ENCODE measurements at places on chromosomes 2 and 18. TPM values are rescaled to one million over a fixed set of nuclear protein-coding genes. Genes with fewer than 3 reads are reported as not detected.

The ITGB6 gene
- 1.6 TPM for total RNA-seq

The SCN9A gene
- 0.86 TPM for total RNA-seq

The MARCO gene
- total RNA-seq, result not detected

The AQP12B gene
- not detected for total RNA-seq

The GEN1 gene
- 7.1 TPM for total RNA-seq

The MYOM1 gene
- not detected for total RNA-seq

The EHD3 gene
- 9.8 TPM for total RNA-seq

Measured in M059J (cell line).